Kidney tubule cell (primary cell): ENCODE measurements at places on chromosomes 2 and 18.

- peak; percentile 92 for DNase-seq
These were observed 367.7 kb upstream of the NETO1 start for GRCh38 chr18:73235491-73235890.

- DNase-seq, result peak; percentile 37
These were observed 3.8 kb upstream of the OSR1 start for GRCh38 chr2:19362094-19362754.

DNA sequence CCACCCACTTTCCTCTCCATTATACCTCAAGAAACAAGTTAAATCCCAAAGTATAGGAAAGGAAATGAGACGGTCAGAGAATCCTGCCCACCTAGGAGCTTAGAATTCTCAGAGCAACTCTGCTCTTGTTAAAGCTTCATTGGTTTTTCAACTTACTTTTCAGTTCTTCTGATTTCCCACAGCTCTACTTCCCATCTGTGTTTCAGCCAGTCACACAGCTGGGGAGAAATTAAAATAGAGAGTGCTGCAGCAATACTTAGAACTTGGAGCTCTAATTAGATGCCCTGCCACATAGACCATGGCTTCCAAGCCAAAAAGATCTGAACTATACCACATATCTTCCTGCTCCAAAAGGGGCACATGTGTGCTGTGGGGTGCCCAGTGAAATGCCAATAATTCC lies 166.7 kb downstream of the RIT2 start:
- DNase-seq, result no peak

- DNase-seq, result no peak
These were observed 26.0 kb downstream of the CROCC2 start for GRCh38 chr2:240932001-240932723.

DNA sequence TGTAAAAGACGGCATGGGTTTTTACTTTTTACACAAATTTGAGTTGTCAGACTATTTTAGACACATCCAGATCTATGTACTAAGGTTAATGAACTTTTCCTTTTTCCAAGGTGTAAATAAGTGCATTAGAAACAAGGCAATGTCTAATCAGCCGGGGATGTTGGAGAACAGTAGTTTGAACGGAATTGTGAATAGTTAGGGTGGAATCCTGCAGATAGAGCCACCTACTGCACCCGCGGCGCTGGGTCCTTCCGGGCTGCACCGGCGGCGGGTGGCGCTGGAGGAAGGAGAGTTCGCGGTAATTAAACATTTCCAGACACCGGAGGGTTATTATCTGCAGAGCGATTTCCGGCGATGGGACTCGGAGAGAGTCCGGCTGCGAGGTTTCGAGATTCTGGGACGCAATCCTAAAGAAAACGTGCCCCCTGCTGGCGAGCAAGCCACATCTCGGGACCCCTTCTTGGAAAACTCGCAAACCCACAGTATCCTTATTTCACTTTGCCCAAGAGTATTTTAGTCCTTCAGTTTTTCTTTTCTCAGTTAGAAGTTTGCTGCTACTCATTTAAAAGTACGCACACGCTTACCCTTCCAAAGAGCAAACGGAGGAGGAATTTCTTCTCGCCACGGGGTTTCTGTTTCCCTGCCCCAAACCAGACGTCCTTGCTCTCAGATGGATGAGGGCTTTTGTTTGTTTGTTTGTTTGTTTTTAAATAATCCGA lies 4.5 kb upstream of the OSR1 start:
- peak; percentile 87 for DNase-seq

DNA sequence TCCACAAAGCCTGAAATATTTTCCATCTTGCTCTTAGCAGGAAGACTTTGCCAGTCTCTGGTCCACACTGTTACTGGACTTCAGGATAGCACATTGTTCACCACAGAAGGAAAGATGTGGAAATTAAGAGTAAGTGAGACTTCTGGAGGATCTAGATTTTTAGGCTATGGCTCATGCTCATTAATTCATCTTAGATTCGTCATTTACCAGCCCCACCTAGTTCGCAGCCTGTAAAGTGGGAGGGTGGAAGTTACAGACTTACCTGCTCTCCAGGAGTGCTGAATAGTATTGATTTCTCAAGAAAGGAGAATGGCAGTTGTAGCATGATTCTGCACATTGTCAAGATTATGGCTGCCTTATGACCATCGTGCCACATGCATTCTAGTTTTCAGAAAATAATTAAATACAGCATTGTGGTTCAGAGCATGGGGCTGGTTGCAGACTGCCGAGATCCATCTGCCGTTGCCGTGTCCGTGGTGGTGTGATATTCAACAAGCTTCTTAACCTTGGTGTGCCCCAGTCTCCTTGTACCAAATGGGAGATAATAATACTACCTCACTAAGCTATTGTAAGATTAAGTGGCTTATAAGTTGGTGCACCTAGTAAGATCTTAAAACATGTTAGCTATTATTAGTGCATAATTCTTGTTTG lies 56.8 kb downstream of the RNF144A start:
- peak; percentile 57 for DNase-seq

- DNase-seq, result peak; percentile 89
These were observed 1.2 kb downstream of the CFLAR start for GRCh38 chr2:201116959-201117734.

DNA sequence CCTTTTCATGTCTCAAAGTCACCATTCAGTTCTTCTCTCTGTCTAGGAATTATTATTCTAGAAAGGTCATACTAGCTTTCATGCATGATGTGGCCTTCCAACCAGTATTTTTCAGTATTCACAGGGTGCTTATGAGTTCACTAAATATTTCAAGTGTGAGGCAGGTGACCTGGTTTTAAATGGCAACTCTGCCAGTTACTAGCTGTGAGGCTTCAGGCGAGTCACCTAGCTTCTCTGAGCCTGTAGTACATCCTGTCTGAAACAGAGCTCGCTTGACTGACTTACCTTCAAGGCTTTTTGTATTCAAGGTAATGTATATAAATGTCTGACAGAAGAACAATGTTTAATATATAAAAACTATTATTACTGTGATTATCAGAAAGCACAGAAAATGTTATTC lies 19.4 kb upstream of the ACVR1 start:
- peak; percentile 89 for DNase-seq

- DNase-seq, result no peak
These were observed 68.1 kb upstream of the ZNF804A start for GRCh38 chr2:184530239-184530638.

GRCh38 chr2:3246928-3247714 lies 130.5 kb downstream of the EIPR1 start:
- DNase-seq, result no peak

- DNase-seq, result peak; percentile 1
These were observed 372.4 kb upstream of the SALL3 start for GRCh38 chr18:78607221-78607620.

- no peak for DNase-seq
These were observed 215.3 kb upstream of the GULP1 start for GRCh38 chr2:188076149-188077056.

DNA sequence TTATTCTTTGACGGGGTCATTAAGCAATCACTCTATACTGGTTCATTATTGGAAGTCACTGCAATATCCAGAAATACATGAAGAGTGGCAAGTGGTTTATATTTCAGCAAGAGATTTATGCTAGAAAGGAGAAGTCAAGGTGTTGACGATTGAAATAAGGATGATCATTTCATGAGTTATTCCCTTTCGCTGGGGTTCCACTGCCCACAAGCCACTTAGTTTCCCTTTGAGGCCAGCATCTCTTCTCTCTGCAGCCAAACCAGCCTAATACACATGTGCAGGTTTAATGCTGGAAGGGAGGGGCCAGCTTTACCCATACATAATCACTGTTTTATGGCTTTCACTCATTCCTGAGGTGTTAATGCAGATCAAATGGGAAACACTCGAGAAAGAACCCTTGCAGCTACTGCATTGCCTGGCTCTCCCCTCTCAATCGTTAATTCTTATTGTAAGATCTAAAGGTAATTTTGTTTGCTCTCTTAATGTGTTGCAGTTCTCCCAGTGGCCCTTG lies 108.4 kb downstream of the MEIS1 start:
- no peak for DNase-seq

DNA sequence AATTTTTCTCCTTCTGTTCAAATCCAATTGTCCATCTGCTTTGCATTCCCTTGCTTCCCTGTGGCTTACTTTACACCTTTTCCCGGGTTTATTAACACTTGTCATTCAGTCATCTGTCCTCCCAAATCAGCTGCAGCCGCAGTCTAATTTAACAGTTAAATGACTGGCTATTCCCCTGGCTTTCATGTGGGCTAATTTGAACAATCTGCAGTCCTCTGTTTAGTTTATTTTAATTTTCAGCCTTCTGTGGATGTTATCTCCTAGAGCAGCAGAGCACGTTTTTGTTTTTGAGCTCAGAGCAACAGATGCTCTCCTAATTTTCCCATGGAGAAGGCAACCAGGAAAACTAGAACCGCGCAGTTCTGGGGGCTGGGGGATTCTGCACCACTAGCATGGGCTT lies 55.0 kb downstream of the MEP1B start:
- DNase-seq, result no peak

DNA sequence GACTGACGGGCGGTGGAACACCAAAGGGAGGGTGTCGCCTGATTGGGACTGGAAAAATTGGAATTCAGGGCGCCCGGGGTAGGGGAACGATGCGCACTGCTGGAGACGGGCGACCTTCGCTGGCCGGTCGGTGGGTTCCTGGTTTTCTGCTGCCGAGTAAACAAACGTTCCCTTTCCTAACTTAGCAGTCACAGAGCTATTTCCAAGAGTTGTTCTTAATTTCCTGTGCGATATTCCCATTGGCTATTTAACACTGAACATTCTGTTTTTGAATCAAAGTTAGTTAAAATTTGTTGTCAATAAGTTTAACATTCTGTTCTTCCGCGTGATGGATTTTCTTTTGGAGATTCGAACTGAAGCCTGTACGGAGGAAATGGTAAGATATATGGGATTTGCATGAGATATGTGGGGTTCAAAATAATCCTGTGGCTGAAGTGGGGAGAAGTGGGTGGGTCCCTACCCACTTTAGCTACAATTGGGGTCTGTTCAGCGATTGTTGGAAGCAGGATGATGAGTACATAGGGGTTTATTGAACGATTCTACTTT lies 862 bp downstream of the C18orf54 start:
- peak; percentile 37 for DNase-seq

GRCh38 chr2:40544072-40544471 lies 92.2 kb upstream of the SLC8A1 start:
- DNase-seq, result no peak

GRCh38 chr2:219496247-219496824 lies 2.4 kb upstream of the GMPPA start:
- DNase-seq, result no peak

GRCh38 chr2:233953087-233953801 lies 36.1 kb downstream of the TRPM8 start:
- no peak for DNase-seq

DNA sequence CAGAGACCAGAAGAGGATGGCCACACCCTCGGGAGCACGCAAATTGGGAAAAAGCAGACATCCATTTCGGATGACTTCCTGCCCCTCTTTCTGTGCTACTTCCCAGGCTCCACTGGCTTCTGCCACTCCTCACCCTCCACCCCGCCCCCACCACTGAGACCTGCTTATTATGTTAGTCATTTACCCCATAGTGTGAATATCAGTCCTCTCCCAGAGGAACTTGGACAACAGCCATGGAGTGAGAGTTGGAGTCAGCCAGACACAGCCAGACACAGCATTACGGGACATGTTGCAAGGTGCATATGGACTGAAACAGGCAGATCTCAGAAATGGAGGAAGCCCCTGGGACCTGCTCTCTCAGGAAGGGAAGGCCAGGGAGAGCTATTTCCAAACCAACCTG lies 51.8 kb downstream of the CTIF start:
- peak; percentile 80 for DNase-seq

DNA sequence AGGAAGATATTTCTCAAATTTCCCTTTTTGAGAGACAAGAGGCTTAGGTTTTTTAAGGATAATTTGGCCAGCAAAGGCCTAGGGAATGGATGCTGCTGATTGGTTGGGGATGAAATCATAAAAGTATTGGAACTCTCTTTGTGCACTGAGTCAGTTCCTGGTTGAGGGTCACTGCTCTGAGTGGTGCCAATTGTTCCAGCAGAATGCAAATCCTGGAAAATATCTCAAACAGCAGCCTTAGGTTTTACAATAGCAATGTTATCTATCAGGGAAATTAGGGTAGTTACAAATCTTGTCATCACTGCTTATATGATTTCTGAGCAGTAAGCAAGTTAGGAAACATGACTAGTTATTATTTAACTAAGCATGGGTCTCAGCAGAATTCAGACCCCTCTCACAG lies 96.2 kb downstream of the RAD51AP2 start:
- DNase-seq, result peak; percentile 79

- DNase-seq, result no peak
These were observed 1234.4 kb downstream of the CNTNAP5 start for GRCh38 chr2:125259451-125259850.

- DNase-seq, result no peak
These were observed 15.8 kb upstream of the PDIA6 start for GRCh38 chr2:10828346-10828745.
